ENCODE measurements at places on chromosomes 7 and 10.

DNA sequence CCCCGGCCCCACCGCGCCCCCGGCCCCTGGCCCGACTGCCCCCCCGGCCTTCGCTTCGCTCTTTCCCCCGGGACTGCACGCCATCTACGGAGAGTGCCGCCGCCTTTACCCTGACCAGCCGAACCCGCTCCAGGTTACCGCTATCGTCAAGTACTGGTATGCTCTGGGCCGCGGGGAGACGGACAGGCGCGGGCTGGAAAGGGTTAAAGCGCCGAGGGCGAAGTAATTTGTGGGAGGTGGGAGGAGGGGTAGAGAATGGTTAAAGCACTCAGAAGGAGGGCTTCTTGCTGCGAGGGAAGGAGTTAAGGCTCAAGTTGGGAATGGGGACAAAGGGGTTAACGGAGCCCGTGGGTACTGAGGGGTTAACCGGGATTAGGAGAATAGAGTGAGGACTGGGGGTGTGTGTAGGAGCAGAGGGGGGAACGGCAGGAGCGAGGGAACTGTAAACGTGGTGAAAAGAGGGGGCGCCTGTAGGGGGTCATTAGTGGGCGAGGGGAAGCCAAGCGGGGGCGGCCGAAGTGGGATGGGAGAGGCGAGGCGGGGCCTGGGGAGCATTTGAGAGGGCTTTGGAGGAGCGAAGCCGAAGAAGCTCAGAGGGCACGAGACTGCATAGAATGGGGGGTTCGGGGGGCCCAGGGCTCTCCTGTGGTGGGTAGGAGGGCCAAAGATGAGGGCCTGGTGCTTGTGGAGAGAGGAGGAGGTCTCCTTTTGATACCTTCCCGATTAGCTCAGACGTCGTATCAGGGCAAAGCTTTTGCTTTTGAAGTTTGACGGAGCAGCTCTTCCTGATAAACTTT lies 605 bp downstream of the SUFU start:
- DNase-seq: peak; percentile 85

DNA sequence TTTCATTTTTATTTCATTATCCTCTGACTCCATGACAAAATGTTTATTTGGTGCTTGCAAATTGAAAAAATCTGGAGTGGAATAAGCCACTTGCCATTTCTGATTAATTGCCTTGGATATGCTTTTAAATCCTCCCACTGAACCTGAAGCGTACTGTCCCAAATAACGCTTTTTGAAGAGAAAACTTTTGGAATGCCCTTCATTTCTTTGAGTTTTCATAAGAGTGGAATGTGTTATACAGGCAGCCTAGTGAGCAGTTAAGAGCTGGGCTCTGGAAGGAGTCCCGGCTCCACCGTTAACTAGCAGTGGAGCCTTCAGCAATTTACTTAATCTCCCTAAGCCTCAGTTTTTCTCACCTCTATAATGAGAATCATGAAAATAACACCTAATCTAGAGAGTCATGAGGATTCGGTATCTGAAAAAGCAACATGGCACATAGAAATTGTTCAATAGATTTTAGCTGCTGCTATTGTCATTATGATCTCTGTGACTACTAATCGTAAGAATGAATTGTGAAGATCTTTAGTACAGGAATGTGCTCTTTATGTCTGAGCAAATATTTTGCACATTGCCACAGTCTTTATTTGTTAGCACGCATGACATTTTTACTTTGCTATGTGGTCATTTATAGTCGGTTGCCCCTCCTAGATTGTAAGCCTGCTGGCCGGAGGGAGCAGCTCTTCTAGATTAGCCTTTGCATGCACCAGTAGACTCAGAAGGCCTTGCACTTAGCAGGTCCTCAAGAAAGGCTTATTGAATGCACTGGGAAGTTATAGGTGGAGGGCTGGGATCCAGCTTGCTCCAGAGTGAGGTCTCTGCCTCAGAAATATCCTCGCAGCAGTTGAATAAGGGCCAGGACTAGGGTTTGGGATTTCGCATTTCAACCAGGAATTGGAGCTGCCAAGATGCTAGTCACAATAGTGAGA lies 59.4 kb downstream of the PLCE1 start:
- DNase-seq: no peak

- DNase-seq: no peak
Measured at GRCh38 chr7:38863601-38864291, 45.2 kb downstream of the VPS41 start.

GRCh38 chr10:94005050-94005449 lies 11.3 kb downstream of the PLCE1 start:
- DNase-seq: no peak

DNA sequence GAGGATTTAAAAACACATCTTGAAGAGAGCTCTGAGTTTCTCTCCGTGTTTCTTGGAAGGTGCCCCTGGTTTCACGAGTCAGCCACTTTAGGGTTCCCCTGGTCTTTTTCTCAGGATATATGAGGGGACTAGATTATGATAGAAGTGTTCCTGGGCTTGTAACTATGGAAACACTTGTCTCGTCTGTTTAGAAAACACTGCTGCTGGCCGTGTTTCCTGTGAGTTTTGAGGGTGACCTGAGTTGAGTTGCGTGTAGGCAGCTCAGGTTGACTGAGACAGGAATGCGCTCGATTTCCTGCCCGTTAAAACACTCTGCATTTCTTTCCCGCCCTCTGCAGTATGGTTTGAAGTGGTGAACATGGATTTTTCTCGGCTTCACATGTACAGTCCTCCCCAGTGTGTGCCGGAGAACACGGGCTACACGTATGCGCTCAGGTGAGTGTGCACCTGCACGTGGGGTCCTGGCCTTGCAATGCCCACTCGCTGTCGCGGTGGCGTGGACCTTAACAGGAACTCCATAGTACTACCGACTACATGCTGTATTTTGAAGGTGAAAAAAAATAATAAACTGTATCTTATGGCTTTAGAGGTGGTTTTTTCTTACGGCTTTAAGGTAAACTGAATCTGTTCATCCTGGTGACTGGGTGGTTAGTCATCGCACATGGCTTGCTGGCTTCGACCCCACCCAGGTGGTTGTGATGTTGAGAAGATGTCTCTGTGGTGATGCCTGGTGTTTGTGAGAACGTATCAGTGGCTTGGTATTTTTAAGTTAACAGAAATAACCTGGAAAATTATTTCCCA lies at the start of gene SUN1:
SUN1 (plus strand) TSS at position 310 of the 801 bp plus-strand sequence; CDS start at position 359, 49 bp downstream.
- no peak for DNase-seq

GRCh38 chr10:130485958-130486895 lies 350.0 kb downstream of the GLRX3 start:
- DNase-seq: no peak

DNA sequence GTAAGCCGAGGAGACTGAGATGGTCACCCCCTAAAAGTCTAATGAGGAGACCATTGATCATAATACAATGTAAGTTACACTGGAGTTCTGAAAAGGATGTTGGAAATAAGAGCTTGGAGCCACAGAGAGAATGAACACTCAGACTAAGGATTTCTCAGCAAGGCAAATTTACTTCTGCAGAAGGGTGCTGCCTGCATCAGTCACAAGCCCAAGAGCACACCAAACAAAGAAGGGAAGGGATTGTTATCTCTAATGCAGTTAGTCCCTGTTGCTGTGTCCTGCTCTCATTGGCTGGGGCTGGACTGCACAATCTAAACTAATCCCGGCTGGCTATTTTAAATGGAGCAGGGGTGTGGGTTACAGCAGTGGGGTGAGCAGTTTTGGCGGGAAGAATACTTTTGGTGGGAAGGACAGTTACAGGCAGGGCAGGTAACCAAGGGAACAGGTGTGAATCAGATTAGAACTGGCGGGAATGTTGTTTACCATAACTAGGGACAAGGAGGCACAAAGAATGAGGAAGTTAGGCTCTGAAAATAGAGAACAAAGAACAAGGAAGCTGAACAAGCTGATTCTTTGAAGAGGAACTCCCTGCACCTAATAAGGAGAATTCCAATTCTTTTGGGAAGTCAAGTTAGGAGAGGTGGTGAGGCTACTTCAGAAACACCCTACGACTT lies 30.3 kb upstream of the TRIM24 start:
- DNase-seq: peak; percentile 84

DNA sequence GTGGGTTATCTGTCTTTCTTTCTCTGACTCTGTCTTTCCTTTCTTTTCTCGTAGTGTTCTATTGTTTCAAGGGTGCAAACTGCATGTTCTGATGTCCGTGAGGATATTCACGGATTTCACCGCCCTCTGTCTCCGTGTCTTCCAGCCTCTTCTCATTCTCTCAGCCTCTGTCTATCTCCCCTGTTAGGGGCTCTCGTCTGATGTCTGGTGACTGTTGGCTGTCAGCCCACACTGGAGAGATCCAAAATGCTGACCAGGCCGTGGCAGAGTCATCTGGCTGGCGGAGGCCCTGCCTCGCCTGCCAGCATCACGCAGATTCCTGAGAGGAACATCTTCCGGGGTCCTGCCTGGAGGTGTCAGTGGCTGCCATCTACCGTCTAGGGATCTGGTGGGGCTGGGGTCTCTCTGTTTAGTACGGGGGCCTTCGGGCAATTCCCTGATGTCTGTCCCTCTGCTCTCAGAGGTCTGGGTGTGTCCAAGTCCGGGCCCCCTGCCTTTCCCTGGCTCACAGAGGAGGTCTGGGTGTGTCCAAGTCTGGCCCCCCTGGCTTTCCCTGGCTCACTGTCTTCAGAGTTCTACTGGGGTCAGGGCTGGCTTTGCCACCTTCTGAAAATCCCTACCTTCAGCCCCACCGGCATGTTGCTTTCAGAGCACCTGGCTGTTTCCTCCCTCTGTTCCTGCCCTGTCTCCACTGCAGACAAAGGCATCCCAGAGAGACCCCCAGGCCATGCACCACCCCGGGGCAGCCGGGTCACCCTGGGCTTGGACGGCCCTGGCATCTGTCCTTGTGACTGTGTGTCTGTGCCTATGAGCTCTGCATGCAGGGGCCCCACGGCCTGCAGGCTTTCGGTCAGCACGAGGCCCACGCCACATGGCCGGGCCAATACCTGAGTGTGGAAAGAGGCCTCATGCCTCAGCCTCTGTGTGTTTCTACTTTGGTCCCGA lies 14.0 kb upstream of the SCART1 start:
- DNase-seq: no peak

- DNase-seq: peak; percentile 81
Measured at GRCh38 chr10:97234400-97234799, 48.6 kb upstream of the SLIT1 start.

DNA sequence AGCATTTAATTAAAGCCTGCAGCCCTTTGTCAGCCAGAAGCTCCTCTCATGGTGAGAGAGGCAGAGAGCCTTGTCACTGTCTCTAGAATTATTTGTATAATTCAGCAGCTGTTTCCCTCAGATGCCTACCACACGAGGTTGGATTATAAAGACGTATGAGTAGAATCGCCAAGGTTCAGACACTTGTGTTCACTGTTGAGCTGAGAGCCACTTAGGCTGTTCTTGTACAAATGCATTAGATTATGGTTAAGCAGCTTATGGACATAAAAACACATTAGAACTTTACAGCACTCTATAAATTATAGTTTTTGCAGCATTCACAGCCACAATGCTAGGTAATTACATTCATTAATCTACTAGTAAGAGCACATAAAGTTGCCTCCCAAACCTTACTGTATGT lies 282.6 kb downstream of the AUTS2 start:
- DNase-seq: no peak

DNA sequence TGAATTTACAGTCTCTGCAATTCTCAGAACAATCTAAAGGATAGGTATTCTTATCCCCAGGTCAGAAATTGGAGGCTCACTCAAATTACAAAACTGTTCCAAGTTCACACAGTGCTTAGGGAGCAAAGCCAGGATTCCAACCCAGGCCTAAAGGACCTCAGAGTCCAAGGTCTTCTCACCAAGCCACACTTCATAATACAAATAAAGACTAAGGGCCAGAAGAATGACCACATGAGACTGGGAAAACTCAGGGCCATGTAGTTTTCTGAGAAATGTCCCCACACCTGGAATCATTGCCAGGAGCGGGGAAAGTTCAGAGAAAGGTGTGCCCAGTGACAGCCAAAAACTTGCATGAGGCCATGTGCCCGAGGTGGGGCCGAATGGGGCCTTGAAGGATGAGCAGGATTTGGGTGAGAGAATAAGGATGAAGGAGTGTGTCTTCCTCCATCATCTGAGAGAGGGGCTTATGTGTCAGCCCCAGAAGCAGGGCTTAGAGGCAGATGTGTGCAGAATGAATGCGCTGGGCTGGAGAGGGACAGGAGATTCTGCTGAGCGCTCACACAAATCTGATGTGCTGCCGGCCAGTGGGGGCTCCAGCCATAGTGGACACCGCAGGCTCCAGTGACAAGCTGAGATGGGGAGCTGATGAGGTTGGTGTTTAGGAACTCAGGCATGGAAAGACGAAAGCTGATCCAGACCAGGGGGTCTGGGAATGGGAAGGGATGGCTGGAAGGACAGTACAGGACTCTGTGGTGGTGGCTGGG lies 35.9 kb downstream of the BLNK start:
- DNase-seq: no peak

GRCh38 chr10:88249450-88249849 lies 333.7 kb downstream of the RNLS start:
- no peak for DNase-seq

DNA sequence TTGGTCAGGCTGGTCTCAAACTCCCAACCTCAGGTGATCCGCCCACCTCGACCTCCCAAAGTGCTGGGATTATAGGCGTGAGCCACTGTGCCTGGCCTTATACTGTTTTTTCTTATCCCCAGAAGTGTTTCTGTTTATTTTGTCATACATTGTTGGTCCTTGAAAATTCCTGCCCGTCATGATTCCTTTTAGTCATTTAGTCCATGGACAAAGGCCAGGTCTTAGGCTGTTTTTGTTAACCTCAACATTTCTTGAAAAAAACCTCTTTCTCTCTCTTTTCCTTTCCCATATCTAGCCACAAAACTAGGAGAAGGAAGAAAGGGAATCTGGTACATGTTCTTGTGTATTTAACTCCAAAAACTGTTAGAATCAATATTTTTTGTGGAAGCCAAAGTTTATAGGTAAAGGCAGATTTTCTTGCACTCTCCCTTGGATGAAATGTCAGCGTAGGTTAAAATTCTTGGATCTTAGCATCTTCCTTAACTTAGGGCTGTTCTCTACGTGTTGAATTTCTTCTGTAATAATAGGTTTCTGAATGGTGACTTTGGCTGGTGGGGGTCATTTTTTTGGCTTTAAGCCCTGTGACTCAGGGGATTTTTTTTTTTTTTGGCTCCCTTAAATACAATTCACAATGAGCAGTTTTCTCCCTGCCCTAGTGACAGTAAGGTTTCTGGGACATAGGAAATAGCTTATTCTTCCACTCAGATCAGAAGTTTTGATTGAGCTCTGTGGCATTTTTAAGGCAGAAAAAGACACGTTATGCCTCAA lies 500.8 kb downstream of the AUTS2 start:
- no peak for DNase-seq

DNA sequence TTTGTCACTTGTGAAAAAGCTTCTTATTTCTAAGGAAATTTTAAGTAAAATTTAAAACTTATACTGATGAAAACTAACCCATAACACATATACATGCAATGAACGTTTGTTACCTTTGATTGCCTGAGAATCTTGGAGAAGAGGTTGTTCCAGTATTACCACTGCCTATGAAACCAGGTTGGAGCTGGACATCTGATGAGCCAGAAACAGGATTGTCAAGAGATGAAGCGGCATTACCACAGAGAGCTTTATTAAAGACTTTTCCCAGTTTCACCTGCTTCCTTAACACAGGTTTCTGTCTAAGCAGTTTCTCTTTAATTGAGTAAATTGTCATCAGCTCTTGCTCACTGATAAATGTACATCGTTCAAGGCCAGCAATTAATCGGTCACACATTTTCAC lies 9.0 kb upstream of the KIF20B start:
- DNase-seq: no peak

GRCh38 chr10:20298417-20298816 lies 482.2 kb downstream of the PLXDC2 start:
- DNase-seq: no peak
